ENCODE measurements at places on chromosomes 3 and 15.

- DNase-seq: no peak
Observed at GRCh38 chr3:167854063-167854462, 118.5 kb downstream of the SERPINI1 start.

DNA sequence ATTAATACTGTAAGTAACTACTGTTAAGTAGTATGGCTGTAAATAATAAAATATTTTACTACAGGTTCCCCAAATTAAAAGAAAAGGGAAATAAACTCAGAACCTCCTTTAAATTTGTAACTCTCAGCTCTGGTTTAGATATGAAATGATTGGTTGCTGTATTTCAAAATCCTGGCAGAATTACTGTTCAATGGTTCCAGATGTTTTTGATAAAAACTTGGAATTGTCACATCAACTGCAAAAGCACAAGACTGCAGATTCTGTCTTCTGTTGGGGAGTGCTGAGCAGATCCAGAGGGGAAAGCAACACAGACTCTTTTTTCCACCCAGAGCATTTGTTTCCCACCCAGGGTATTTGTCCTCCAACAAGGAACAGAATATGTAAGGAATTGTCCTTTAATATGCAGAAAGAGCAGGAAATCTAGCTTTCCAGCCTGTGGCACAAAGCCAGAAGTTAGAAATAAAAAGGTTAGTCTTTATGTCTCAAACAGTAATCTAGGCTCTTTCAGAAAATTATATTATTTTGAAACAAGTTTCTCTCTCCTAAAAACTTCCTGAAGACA lies 178.1 kb downstream of the KLHL25 start:
- no peak for DNase-seq

DNA sequence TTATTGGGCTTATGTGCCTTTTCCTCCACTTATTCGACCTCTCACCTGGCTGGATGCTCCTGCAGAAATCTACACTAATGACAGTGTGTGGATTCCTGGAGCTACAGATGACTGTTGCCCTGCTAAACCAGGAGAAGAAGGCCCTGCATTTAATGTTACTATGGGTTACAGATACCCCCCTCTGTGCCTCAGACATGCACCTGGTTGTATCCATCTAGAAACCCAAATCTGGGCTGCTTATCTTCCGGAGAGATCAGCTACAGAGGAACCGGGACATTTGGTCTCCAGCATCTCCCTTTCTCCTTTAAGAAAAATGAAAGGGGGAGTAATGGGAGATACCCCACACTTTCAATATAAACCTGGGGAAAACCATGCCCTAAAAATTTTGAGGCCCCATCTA lies 710.0 kb downstream of the ROBO1 start:
- no peak for DNase-seq

GRCh38 chr3:156511987-156512677 lies 42.8 kb downstream of the SSR3 start:
- no peak for DNase-seq

DNA sequence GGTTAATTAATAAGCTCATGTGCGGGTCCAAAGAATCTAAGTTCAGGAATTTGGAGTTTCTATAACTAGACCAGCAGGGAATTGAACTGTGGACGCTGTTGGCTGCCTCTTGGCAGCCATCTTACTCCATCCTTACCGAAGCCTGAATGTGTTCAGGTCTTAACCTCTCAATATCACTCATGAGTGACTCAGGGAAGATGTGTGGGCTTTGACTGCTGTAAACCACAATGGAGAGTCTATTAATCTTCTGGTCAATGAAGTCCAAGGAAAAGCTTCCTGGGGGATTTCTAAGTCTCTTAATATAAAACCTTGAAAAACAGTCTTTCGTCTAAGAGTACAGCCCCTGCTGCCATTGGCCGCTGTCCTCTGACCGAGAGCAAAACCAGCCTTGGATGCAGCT lies 46.7 kb upstream of the OXTR start:
- no peak for DNase-seq

DNA sequence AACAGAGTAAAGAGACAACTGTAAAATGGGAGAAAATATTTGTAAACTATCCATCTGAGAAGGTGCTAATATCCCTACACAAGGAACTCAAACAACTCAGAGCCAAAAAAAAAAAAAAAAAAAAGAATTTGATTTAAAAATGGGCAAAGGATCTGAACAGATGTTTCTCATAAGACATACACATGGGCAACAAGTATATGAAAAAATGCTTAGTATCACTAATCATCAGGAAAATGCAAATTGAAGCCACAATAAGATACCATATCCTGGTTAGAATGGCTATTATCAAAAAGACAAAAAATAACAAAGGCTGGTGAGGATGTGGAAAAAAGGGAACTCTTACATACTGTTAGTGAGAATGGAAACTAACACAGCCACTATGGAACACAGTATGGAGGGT lies 36.2 kb downstream of the TXNRD3 start:
- DNase-seq: no peak

DNA sequence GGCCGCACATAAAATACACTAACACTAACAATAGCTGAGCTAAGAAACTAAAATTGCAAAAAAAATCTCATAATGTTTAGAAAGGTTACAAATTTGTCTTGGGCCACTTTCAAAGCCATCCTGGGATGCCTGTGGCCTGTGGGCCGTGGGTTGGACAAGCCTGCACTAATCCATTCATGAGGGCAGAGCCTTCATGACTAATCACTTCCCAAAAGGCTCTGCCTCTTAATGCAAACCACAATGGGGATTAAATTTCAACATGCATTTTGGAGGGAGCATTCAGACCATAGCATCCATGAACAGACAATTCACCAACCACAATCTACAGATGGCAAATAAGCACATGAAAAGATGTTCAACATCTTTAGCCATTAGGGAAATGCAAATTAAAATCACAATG lies 128.2 kb downstream of the SUCLG2 start:
- DNase-seq: no peak

DNA sequence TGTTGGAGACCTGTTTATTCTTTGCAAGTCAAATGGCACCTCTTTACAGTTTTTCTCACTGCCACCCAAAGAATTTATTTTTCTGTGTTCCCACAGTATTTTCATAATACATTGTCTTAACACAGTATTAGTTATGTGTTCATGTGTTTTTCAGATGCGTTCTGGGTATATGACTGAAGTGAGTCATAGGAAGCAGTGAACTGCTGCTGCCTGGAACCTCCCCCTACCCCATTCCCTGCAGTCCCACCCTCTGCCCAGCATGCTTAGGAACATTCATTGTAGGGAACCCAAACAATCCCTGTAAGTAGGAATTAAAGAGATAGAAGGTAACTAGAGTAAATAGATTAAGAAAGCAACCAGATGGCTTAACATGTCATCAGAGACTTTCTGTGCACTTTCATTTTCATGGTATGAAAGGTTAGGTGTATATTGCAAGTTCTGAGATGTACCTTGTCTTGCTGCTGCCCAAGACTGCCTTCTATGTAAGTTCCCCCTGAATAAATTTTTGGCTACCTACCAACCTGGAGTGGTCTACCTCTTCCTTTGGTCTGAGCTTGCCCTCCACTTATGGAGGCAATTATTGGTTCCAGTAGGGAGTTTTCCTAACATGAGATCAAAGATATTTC lies 21.9 kb upstream of the SQOR start:
- DNase-seq: no peak

DNA sequence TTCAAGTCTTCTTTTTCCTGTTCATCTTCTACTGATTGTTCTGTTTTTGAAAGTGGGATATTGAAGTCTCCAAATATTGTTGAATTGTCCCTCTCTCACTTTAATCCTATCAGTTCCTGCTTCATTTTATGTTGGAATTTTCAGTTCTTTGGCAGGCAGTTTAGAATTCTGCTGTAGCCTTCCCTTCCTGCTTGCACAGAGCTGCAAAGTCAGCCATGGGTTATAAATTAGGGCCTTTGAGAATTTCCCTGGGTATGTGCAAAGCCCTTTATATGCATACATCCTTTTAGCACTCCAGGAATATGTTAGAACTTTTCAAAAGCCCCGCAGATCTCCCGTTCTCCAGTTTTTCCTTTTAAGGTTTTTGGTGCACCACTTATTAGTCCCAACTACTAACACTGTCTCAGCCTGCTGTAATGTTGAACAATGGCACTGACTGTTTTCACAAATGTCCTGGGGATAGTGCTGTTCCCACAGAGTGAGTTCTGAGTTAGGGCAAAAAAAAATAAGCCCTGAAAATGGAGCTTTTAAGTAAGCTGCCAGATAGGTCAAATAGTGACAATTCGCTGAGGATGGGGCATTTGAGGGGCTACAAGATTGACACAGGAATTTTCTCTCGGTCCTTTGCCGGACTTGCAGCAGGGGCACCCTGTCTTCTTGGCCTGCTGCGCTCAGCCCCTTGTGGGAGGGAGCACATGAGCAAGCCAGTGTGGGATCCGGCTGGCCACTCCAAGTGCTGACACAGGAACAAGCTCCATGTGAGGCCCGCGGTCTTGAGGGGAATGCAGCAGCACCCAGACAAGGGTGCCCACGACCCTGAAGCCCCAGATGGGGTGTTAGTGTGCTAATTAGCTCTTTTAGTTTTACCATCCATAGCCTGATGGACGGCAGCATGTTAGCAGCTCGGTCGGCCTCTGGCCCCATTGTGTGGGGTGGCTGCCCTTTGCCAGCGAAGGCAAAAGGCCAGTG lies 96.0 kb downstream of the VPS8 start:
- DNase-seq: no peak

GRCh38 chr3:179852142-179852905 lies 184.4 kb downstream of the PEX5L start:
- no peak for DNase-seq

DNA sequence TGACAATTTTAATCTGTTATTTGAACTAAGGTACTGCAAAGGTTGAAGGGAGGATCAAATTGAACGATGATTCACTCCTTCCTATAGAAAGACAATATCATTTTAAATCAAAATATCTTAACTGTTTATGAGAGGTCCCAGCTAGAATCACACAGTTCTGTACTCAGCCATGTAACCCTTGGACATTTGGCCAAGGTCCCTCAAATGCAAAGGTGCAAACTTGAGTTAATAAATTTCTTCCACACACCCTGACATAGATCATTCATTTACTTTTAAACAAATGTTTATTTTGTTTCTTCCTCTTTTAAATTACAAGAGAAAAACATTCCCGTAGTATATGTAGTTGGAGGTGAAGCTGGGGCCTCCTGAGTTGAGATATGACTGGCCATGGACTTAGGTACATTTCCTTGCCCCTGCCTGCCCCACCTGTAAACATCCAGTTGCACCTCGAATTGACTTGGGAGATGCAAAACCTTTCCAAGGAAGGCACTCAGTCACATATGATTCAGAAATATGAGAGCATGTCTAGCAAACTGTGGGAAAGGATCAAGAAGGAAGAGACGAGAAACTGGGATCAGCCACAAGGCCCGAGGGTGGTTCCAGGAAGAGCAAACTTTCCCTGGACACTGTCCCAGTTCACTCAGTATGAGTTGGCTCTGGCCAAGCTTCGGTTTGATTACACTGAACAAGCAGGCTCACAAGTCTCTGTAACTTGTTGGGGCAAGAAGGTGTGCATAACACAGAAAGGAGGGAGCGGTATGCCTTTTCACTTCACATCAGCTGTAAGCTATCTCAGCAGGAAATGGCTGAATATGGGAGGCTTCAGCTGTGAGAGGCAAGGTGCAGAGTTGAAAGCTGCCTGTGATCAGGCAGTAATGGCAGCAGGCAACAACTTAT lies 6.7 kb downstream of the TNFSF10 start:
- no peak for DNase-seq

GRCh38 chr3:158743664-158744566 lies 11.7 kb upstream of the RARRES1 start:
- no peak for DNase-seq

DNA sequence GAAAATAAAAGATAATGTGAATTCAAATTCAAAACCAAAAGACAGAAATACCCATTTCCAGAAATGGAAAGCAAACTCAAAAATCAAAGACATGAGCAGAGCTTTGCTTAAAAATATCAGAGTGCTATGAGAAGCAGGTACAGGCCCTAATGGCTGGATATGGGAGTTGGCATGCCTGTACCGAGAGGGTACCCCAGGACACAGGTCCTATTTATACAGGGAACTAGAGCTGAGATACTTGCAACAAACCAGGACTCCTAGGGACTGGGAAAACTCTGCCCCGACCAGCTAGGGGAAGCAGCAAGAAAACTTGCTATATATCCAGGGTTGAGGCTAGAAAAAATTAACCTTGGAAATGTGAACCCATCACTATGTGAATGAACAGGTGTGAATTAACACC lies 36.0 kb upstream of the SYNPR start:
- DNase-seq: no peak

DNA sequence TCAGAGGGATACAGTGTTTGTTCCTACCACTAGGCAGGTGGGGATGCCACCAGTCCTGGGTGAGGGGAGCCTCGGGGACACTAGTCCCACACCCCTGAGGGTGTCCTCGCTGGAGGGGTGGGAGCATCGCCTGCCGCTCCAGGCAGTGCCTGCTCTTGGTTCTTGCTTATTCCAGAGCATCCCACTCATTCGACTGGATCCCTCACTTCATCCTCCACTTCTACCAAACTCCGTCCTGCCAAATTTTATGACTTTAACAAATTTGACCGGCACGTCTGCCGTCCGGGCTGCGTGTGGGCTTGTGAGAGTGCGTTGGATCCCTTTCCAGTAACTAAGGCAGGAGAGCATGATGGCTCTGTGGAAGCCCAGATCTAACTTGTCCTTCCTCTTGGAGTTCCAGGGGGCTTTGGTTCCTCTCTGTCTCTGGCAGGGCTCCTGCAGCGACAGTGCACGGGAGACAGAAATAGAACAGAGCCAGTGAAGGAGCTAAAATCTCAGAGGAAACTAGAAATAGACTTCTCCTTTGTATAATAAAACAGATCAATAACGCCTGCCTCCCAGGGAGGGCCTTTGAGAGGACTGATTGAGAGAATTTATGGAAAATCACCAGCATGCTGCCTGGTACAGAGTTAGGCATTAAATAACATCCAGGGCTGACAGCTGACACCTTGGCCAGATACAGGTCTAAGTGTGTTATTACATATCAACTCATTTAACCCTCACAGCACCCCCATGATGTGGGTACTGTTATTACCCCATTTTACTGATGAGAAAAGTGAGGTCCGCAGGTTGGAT lies 34.5 kb downstream of the MGLL start:
- DNase-seq: no peak

- no peak for DNase-seq
Observed at GRCh38 chr3:162034368-162034767, 537.8 kb downstream of the OTOL1 start.

DNA sequence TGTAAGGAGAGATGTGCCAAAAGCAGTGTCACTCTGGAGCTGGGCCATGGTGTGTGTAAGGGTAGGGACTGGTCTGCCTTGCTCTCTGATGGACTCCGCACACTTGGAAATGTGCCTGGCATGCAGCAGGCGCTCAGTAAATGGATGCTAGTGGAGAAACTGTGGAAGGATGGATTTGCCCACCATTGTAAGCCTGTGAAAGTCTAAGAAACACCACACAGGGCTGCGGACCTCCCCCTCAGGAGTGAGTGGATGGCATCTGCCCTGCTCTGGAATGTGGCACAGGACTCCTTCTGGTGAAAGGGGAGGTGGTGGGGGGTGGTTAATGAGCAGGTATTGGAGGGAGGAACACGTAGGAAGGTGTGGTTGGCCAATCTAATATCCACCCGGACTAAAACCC lies 62.2 kb upstream of the ACAN start:
- no peak for DNase-seq

DNA sequence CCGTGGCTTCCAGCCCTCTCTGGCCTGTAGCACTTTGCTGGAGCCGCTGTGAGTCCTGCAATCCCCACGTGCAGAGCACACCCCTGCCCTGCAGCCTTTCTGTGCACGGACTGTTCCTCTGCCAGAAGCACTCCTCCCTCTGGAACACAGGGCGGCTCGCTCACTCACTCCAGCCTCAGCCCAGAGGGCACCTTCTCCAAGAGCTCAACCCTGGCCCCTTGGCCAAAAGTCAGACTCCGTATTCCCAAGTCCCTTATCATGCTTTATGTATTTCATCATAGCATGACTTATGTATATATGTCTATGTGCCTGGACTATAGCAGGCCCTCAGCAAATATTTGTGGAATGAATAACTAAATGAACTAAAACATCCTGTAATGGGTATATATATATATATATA lies 63.2 kb downstream of the ASB7 start:
- no peak for DNase-seq
